ENCODE measurements at places on chromosomes 7 and 10. TPM values are rescaled to one million over a fixed set of nuclear protein-coding genes. Genes with fewer than 3 reads are reported as not detected.

GRCh38 chr10:86177537-86178155, 188.9 kb downstream of the GRID1 start:
- peak; percentile 3 for DNase-seq
- no peak overlapping the region for H3K4me3 ChIP-seq
- no peaks in the 10 kb centered on the region for H3K36me3 ChIP-seq
- no peaks in the 10 kb centered on the region for H3K4me1 ChIP-seq
- H3K27me3 ChIP-seq: no peaks in the 10 kb centered on the region

- H3K4me1 ChIP-seq: no peaks in the 10 kb centered on the region
- no peak for DNase-seq
- no peak overlapping the region for H3K4me3 ChIP-seq
These were observed 125.9 kb downstream of the CFTR start for GRCh38 chr7:117605712-117606111.

Gene BRAF
- 24.7 TPM for total RNA-seq

- no peaks in the 10 kb centered on the region for H3K27me3 ChIP-seq
- no peak overlapping the region for H3K27ac ChIP-seq
- no peak for DNase-seq
These were observed 80.0 kb downstream of the MLLT10 start for GRCh38 chr10:21614000-21614399.

GRCh38 chr7:116431787-116432526, 67.6 kb upstream of the CAV2 start:
- H3K36me3 ChIP-seq: peaks cover 2% of the 10 kb centered on the region
- H3K4me1 ChIP-seq: peaks cover 49% of the 10 kb centered on the region
- DNase-seq: no peak
- no peak overlapping the region for H3K4me3 ChIP-seq
- H3K27me3 ChIP-seq: no peaks in the 10 kb centered on the region
